DMS79 (cell line): ENCODE measurements at places on chromosomes 13 and 19.

GRCh38 chr13:91948736-91949135 lies 550.3 kb downstream of the GPC5 start:
- no peak for DNase-seq

- no peak for DNase-seq
Observed at GRCh38 chr19:51417107-51417809, at the start of gene SIGLEC10. Gene SIGLEC10 (minus strand): TSS chr19:51417642. CDS start chr19:51417581, 61 bp downstream.

GRCh38 chr13:113656831-113657671 lies 947 bp downstream of the ATP4B start:
- DNase-seq = no peak

DNA sequence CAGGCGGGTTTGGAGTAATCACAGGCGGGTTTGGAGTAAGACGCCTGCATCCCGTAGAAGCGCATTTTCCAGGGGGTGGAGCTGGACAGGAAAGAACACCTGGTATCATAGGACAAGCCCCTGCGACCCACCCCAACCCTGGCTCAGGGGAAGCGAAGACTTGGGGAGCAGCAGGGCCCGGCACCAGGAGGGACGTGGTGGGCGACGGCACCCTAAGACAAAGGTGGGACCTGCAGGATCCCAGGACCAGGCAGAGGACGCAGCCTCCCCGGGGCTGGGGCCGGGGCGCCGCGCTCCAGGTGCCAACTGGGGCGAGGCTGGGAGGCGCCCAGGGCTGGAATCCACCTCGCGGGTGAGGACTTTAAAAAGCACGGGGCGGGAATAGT lies 520 bp downstream of the ZNF600 start:
- DNase-seq = no peak

DNA sequence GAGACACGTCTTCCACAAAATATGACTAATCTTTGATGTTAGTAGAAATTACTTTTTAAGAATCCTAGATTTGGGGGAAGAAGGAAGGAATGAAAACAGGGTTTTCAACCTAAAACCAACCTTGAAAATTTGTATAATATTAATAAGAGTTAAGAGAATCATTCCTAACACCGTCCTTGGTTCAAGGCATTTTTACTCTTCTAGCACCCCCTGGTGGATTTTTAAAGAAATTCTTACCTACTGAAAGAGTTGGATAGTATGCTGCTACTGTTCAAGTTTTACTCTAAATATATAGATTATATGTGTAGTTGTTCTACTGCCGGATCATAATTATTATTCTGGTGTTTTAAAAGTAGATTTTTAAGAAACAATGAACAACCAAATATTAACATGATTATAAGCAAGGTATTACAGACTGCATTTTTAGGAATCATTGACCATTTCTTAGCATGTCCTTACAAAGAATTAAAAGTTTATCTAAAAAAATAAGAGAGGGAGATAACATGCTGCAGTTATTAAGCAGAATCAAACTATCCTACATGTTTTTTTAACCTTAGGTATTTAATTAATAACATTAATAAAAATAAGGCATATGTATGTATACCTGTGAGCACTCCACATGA lies 7.4 kb upstream of the SLITRK6 start:
- DNase-seq = no peak

DNA sequence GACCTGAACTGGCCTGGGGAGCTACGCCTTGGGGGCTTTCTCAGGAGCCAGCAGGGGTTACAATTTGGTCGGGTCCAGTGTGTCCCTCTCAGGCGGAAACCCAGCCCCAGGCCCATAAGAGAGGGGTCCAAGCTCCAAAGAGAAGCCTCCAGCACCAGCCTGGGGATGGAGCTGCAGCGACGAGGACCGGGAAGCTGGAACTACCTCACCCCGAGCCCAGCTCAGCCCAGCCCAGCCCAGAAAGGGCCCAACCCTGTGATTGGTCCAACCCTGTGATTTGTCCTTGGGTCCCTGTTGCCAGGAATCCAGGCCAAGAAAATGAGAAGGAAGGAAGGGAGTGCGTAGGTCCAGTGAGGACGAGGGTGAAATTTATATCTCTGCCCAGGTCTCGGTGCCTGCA lies 24.1 kb downstream of the CLEC4M start:
- no peak for DNase-seq

DNA sequence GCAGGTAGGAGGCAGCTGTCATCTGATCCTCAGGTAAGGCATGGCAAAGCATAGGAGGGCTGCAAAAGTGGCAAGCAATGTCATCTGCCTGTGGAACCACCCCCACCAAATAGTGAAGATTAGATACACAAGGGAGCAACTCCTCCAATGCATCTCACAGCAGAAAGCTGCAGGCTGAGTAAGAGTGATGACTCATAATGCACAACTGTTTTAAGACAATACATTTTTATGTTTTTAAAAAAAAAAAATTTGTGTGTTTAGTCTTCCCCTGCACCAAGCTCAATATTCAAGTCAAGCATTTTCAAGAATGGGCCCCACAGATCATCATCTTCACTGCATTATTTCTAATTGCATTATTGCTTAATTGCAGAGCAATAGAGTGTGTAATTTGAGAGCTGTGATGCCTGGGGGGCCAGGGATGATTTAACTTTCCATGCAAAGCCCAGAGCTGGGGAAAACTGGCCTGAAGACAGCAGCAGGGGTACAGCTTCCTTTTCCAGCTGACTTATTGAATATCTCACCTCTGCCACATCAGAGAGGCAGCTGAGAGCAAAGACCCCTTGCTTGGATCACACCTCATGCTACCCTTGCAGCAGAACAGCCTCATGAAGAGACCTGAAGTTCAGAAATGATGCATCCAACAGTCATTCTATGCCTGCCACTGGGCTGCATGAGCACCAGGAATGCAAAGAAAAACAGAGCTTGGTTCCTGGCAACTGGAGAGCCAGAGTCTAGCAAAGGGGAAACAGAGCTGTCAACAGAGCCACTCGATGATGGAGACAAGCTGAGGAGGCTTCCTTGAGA lies 22.7 kb upstream of the POP4 start:
- DNase-seq = no peak

DNA sequence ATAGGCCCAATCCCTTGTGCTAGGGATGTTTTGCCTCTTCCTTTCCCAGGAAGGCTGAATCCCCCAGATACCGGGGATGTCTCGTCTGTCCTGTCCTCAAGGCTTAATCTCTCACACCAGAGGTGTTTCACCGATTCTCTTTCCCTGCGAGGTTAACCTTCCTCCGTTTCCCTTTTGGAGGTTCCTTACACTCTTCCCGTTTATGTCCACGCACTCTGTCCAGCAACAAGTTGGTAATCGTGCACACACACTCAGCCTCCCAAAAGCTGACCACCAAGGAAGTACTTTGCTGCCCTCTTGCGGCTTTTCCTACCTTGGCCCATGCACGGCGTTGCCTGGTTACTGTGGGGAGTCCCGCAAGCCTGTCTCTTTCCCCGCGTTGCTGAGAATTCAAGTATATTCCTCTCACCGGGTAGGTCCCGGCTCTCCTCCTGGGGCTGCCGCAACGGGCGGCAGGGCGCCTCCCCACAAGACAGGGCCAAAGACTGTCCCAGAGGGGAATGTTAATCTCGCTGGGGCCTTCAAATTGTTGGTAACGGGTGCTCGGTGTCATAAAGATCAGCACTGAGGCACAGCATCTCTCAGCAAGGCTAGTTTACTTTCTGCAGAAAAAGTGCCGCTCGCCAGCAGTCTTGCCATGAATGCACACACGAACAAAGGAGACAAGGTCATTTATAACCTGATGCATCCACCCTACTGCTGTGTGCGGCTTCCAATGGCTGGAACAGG lies 36.7 kb upstream of the CD177 start:
- no peak for DNase-seq

GRCh38 chr19:11931513-11931912 lies 6.6 kb downstream of the ZNF700 start:
- no peak for DNase-seq

- no peak for DNase-seq
Observed at GRCh38 chr19:2252797-2253105, 3.5 kb downstream of the JSRP1 start.

GRCh38 chr13:30908416-30908980 lies 2.4 kb downstream of the MEDAG start:
- DNase-seq = no peak

DNA sequence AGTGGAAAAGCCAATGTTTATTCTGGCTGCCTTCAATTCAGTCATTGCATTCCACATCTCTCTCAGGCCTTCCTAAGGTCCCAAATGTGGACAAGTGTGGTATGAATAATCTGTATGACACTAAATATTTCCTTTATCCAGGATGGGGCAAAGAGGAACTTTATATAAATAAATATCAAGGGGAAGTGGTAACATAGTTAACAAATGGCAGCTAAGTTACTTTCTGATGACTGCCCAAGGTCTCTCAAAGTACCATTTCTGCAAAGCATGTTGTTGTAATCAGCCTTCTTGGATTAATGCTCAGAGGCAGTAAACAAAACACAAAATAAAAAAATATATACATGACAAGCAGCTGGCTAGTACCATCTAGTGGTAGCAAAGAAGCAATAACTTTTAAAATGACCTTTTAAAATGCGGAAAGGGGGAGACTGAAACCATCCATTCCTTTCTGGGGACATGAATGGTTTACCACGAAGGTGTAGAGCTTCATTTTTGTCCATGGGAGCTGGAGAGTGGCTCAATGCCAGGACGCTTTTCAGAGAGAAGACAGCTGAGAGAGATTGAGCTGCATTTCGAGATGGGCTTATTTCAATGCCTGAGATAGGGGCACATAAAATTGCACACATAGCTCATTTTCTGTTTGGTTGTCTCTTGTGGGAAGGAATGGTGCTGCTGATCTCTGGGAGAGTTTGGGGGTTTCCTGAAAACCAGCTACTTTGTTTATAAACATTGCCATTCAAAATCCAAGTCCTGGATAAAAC lies 259.2 kb downstream of the RFC3 start:
- DNase-seq = no peak

GRCh38 chr19:51163257-51163656 lies 21.2 kb downstream of the SIGLEC7 start:
- DNase-seq = no peak

DNA sequence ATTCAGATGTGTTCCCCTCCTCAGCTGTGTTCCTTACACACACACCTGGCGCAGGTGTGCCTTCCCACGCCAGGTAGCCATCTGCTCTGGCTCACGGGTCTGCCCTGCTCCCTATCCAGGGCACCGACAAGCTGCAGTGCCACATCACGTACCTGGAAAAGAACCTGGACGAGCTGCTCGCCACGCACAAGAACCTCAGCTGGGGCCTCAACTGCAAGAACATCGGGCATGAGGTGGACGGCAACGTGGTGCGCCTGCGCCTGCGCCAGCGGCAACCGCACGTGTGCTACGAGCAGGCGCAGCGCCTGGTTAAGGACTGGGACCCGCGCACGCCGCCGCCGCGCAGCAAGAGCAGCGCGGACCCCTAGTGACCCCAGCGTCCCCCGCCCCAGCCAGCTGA lies 26.5 kb upstream of the CASP14 start:
- DNase-seq = no peak
